ENCODE measurements at places on chromosomes 4 and X. TPM values are rescaled to one million over a fixed set of nuclear protein-coding genes. Genes with fewer than 3 reads are reported as not detected.

The FHDC1 gene
- 0.24 TPM for total RNA-seq

The HNRNPH2 gene
- total RNA-seq = 64.9 TPM

GRCh38 chrX:65690057-65690855 is 22.8 kb downstream of the MSN start:
- peak; percentile 76 for DNase-seq

GRCh38 chrX:108285356-108285755 is 152.9 kb downstream of the COL4A6 start:
- no peak for DNase-seq

GRCh38 chr4:41436419-41436818 is 101.5 kb upstream of the LIMCH1 start:
- DNase-seq = no peak

DNA sequence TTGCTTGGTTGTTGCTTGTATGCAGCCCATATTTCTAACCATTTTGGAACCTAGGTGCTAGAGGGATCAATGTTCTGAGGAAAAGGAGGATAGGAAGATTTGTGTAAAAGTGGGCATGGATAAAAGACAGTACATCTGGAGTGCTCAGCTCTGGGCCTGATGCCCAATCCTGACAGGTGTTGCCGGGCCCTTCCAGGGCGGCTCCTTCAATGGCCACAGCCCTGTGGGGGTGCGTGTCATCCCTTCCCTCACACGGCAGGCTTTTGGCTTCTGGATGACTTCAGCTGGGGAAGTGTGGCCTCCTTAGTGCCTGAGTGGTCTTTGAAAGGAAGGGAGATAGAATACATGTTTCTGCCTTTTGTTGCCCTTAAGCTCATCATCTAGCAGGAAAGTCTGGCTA is 47.2 kb downstream of the NELFA start:
- DNase-seq = no peak

DNA sequence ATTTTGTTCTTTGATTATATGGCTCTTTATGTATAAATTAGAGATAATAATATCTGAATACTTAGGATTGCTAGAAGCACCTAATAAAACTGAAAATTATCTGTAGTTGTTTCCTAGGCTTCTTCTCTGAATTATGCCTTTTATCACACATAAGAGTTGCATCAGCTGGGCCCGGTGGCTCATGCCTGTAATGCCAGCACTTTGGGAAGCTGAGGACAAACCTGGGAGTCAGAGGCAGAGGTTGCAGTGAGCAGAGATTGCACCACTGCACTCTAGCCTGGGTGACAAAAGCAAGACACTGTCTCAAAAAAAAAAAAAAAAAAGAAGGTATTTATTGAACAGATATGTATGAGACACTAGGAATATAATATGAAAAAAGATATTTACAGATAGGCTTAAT is 773.5 kb upstream of the AGA start:
- DNase-seq = no peak

The ANOS1 gene
- 0.05 TPM for total RNA-seq

- DNase-seq = no peak
These were observed 69.0 kb upstream of the IL15 start for GRCh38 chr4:141567326-141567915.

The SORBS2 gene
- 0.37 TPM for total RNA-seq

The TMLHE gene
- 12.9 TPM for total RNA-seq

The ZCCHC12 gene
- not detected for total RNA-seq

DNA sequence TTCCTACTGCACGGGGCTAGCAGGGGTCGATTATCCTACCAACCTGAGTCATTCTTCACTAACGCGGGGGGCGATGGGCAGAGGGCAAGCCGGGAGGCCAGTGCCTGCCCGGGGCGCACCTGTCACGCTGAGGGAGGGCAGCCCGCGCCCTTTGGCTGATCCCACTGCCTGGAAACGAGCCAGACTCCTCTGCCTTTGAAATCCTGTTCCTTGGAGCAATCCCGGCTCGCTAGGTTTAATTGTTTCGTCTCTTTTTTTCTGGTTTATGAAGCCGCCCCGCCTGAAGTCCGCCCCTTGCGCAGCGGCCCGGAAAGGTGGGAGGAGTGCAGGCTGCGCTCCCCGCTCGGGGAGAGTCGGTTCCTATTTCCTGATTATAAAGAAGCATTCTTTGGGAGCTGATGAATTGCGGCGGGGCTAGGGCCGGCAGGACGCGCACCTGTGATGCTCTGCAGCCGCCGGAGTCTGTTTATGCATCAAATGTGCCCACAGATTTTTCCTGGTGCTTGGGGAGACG is 484.2 kb downstream of the BCOR start:
- DNase-seq = no peak

DNA sequence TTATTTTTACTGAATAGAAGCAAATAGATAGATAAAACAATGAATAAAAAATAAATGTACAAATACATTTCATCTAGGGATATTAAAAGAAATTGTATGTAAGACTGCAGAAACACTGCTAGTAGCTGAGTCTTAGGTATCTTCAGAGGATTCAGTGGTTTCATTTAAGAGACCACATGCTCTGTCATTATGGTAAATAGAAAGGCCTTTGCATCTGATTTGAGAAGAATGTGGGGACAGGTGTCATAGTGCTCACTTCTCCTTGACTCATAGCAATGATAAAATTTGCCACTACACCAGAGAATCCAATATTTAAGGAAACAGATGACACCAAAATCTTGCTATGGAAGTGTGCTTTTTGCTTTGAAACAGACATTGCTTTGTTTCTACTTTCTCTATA is 59.8 kb upstream of the PPP1R2C start:
- DNase-seq = no peak

The TCP11X2 gene
- total RNA-seq = not detected

DNA sequence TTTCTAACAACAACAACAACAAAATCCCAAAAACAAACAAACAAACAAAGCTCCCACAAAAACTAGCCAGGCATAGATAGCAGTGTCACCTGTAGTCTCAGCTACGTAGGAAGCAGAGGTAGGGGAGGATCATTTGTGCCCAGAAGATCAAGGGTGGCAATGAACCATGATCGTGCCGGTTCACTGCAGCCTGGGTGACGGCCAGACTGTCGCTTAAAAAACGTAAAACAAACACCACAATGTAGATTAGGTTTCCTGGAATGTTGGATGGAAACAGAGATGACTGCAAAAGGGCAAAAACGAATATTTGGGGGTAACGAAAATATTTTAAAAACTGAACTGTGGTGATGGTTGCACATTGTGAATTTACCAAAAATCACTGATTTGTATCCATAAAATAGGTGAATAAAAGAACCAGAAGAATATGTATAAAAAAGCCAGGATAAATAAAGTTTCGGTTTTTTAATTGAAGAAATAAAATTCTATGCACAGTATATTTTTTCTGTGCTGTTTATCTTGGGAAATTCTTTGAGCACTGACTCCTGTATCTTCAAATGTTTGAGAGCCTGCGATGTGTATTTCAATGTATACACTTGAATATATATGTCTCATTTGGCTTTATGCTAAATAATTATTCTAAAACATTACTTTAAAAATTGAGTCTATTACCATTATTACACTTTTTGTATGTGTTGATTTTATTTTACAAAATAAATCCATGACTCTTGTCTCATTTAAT is 1477.0 kb downstream of the PCDH7 start:
- DNase-seq = no peak

DNA sequence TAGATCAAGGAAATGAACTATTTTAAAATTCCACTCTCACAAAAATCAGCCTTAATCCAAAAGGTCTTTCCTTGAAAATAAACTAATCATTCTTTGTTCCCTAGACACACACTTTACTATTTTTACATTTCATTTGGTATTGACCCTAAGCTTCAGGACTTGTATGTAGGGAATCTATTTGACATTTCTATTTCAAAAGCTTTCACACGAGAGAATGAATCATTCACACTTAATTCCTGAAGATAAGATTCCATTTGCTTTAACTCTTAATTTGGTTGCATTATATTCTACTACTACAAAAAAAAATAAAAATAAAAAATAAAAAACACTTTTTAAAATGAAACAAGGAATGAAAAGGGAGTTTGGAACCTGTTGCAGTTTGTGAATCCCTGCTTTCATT is 43.7 kb downstream of the EDNRA start:
- no peak for DNase-seq

DNA sequence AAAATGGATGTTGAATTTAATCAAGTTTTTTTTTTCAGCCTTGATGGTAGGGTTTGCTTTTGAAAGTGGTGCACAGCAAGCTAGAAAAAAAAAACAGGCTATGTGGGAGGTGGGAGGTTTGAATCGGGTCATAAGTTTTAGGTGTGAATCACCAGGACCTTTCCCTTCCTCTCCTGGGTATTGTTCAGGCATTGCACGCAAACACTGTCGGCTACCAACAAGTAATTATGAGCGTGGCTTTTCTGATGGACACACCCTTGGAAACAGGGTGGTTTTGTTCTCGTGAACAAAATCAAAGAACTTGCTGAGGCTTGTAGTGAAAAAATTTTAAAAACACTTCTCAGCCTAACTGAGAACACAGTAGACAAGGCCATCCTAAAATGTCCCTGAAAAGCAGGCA is 18.1 kb downstream of the PIR start:
- no peak for DNase-seq

The TEX13D gene
- not detected for total RNA-seq
